ENCODE measurements at places on chromosomes 5 and 9.
A peak's percentile ranks its signal among the peaks of the same experiment; 100 is the strongest.

- H3K36me3 ChIP-seq, result peaks cover 7% of the 10 kb centered on the region
- no peak overlapping the region for H3K4me3 ChIP-seq
- no peak for DNase-seq
- H3K27ac ChIP-seq, result no peak overlapping the region
- H3K27me3 ChIP-seq, result no peaks in the 10 kb centered on the region
Measured at GRCh38 chr5:60887096-60887495, 43.0 kb upstream of the ELOVL7 start.

- H3K4me3 ChIP-seq, result peak overlapping the region; percentile 89
- DNase-seq, result no peak
Measured at GRCh38 chr5:68217528-68217927, 2.0 kb downstream of the PIK3R1 start.

DNA sequence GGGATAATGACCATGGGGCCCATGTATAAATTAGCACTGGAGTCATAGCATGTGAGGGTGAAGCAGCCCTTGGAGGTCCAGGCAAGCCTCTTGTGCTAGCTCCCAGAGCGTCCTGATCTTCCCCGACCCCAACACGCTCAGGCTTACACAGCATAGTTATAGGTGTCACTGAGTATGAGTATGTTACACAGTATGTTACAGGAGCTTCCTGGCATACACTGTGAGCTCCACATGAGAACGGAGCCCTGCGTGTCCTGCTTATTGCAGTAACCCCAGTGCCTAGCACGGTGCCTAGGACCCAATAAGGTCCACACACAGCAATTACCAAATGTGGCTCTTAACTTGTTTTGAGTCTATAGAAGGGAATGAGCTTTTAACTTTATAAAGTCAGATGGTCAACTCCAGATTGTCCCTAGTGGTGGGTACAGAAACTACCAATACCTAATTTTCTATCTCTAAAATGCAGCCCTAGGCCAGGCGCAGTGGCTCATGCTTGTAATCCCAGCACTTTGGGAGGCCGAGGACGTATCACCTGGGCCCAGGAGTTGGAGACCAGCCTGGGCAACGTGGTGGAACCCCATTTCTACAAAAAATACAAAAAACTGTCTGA lies 64.1 kb downstream of the PLAC8L1 start:
- H3K27ac ChIP-seq, result no peak overlapping the region
- DNase-seq, result no peak
- H3K27me3 ChIP-seq, result peaks cover 9% of the 10 kb centered on the region

- no peak for DNase-seq
- H3K4me1 ChIP-seq, result no peaks in the 10 kb centered on the region
- no peak overlapping the region for H3K4me3 ChIP-seq
- no peaks in the 10 kb centered on the region for H3K36me3 ChIP-seq
- peaks cover 5% of the 10 kb centered on the region for H3K27me3 ChIP-seq
Measured at GRCh38 chr5:78534148-78534904, 114.2 kb downstream of the LHFPL2 start.

DNA sequence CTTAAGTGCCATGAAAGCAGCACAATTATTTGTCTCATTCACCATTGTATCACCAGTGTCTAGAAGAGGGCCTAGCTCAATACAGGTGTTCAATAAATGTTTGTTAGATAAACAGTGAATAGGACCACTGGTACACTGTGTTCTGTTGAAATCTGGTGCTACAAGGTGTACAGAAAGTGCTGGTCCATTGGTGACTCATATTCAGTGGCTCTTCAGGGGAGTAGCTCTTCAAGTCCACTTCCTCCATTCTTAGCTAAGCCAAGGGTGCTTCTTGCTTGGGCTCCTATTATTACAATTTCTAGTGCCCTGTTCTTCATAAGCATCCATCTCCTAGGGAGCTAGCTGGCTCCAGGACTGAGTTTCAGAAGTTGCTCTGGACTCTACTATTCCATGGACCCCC lies 6.4 kb upstream of the FCHO2 start:
- H3K36me3 ChIP-seq, result no peaks in the 10 kb centered on the region
- peaks cover 35% of the 10 kb centered on the region for H3K27me3 ChIP-seq
- H3K4me1 ChIP-seq, result no peaks in the 10 kb centered on the region
- H3K4me3 ChIP-seq, result no peak overlapping the region
- H3K27ac ChIP-seq, result no peak overlapping the region

DNA sequence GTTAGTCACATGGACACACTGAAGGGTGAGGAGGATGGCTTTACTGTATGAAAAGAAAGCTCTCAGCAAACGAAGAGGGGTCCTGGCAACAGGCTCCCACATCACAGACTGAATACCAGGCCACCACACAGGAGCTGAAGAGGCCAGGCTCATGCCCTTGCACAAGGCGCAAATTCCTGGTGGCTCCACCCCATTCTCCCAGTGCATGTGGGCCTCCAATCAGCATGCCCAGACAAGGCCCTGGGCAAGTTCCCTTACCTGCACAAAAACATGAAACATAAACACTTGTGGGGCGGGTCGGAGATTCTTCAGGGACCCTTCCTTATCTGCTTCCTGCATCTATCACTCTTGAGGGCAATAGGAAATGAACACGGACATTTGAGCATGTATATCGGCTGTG lies 935.8 kb upstream of the EDIL3 start:
- H3K4me3 ChIP-seq, result no peak overlapping the region
- DNase-seq, result no peak
- H3K27ac ChIP-seq, result no peak overlapping the region
- H3K36me3 ChIP-seq, result no peaks in the 10 kb centered on the region
- no peaks in the 10 kb centered on the region for H3K27me3 ChIP-seq

GRCh38 chr5:167726642-167727041 lies 564.8 kb upstream of the WWC1 start:
- no peak overlapping the region for H3K27ac ChIP-seq
- no peak for DNase-seq
- H3K27me3 ChIP-seq, result no peaks in the 10 kb centered on the region
- H3K4me1 ChIP-seq, result no peaks in the 10 kb centered on the region

Data from activated CD8-positive, alpha-beta T cell treated with anti-CD3 and anti-CD28 coated beads, Interleukin-2, amount 10 ng/mL, durations not matched to agents 7 days and 5 days (primary cell).